ENCODE measurements at places on chromosomes 7 and 10. TPM values are rescaled to one million over a fixed set of nuclear protein-coding genes. Genes with fewer than 3 reads are reported as not detected.

The PLEKHA8 gene
- total RNA-seq = 11.9 TPM

The ANKRD2 gene
- total RNA-seq = 6.8 TPM

The SPDYE11 gene
- not detected for total RNA-seq

The PALD1 gene
- 3.5 TPM for total RNA-seq

The DOCK4 gene
- total RNA-seq = 10.0 TPM

The FAM221A gene
- total RNA-seq = 13.2 TPM

The PAPOLB gene
- total RNA-seq = not detected

The FRMD4A gene
- 24.4 TPM for total RNA-seq

The CFTR gene
- total RNA-seq = 0.29 TPM

The EVX1 gene
- not detected for total RNA-seq

The PRSS37 gene
- total RNA-seq = not detected

The ACBD7 gene
- total RNA-seq = 1.6 TPM

The SPAM1 gene
- not detected for total RNA-seq

The SLC35G1 gene
- total RNA-seq = 4.7 TPM

The CLCN1 gene
- not detected for total RNA-seq

The TSPAN15 gene
- total RNA-seq = 26.4 TPM

The FOXP2 gene
- 0.06 TPM for total RNA-seq

The HECTD2 gene
- total RNA-seq = 4.1 TPM

The RBAK gene
- 3.5 TPM for total RNA-seq

The TAF6 gene
- total RNA-seq = 73.6 TPM

The SFR1 gene
- total RNA-seq = 15.2 TPM

The DHX32 gene
- total RNA-seq = 29.6 TPM

The COL26A1 gene
- total RNA-seq = not detected

The VGF gene
- 20.9 TPM for total RNA-seq

The IDI2 gene
- total RNA-seq = not detected
